GM06990 (cell line): ENCODE measurements at places on chromosomes 5 and 9.

GRCh38 chr9:82038897-82039296 is 50.3 kb downstream of the SPATA31D1 start:
- DNase-seq, result no peak

DNA sequence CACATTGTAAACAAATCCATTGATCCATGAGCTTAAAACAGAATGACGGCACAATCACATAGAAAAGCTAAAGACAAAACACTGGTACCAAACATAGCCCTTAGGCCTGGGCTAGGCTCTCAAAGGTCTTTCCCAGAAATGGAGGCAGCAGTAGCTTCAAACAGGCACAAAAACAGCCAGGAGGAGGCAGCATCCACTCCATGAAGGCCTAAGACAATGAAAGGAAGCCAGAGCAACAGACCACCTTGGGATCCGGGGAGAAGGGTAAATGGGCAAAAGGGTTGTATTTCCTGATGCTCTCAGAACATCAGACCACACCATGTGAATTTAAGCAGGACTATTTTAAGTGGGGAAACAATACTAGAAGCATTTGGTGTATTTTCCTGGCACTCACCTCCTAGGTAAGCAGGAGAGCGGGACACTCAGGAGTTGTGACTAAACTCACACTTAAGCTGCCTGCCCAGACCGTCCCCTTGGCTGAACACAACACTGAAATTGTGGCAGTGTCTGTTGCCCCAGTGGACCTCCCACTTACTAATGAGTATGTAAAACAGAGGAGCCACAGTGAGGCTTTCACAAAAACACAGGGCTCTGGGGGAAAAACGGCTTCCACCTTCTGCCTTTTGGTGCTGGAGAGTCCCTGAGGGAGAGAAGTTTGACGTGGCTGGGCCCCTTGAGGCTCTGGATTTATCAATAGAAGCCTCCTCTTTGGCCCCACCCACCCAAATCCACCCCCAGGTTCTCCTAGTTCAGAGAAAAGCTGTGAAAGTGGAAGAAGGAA is 11.9 kb downstream of the GNPDA1 start:
- DNase-seq, result no peak

DNA sequence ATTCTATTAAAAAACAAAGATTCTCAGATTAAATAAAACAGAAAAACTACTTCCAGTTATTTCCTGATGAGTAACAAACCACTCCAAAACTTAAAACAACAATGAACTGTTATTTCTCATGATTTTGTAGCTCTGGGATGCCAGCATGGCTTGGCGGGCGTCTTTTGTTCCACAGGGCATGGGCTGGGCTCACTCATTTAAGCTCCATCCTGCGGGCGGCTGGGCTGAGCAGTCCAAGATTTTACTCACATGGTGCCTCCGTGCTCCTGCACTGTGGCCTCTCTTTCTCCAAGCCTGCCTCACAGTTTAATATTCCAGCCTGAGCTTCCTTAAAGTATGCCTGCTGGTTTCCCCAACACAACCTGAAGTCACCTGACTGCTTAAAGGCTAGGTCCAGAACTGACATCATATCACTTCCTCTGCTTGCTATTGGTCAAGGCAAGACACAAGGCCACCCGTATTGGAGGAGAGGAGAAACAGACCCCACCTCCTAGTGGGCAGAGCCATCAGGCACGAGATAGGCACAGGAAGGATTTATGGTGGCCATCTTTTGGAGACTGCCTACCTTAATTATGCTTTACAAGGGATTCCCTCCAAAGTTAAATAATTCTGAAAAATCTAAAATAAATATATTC is 41.6 kb upstream of the ZBTB43 start:
- DNase-seq, result no peak

DNA sequence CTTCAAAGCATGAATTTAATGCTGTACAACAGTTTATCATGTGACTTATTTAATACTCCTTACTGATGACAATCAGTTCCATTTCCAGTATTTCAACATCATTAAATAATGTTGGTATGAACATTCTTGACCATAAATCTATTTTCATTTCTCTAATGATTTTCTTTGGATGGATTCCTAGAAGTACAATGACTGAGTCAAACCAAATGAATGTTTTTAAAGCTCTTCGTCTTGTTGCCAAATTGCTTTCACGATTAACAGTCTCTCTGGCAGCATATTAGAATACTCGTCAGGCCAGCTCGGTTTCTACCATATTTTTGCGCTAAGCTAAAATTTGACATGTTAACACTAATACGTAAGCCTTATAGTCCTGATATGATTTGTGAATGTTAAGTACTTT is 197.0 kb downstream of the TRPM3 start:
- no peak for DNase-seq

GRCh38 chr5:179825655-179826182 is 5.0 kb downstream of the SQSTM1 start:
- DNase-seq, result no peak

DNA sequence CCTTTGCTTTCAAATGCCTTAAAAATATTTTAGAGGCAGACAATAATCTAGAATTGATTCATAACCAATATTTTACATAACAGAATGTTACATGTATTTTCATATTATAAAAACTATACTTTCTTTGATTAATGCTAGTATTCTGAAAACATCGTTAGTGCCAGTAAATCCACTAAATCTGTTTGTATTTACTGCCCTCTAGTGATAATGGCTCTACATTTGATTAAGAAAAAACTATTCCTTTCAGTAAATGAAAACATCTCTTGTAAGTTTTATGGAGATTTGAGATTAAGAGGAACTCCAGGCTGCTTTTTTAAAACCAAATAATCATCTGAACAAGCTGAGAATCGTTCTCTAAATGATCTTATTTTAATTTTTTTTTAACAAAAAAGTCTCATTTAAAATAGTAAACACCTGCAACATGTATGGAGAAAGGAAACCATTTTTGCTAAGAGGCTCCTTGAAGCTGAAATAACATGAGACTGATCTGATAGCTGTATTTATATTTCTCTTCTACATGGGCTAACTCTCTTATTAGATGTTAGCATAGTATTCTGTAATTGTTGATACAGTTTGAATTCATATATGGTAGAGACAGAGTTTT is 424.7 kb downstream of the RAB3C start:
- no peak for DNase-seq

GRCh38 chr9:126327714-126328185 is 1.1 kb downstream of the MVB12B start:
- DNase-seq, result no peak

DNA sequence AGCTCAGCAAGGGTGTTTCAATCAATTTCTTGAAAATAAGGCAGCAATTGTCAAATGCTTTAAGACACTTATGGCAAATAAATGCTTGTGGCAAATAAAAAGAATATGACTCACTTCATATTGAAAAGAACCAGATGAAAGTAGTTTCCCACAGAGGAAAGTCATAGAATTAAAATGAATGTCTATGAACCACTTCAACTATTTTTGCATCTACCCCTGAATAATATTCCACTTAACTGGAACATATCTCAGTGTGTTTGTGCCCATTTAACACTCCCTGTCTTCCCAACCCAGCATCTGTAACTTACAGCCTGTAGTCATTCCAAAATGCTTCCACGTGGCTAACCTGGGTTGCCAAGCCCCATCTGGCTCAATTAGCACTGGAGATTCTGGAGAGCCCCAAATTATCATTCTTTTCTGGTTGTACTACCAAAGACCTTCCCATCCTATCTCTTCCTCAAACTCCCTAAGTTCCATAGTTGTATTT is 84.7 kb downstream of the FEM1C start:
- no peak for DNase-seq

- DNase-seq, result no peak
Observed at GRCh38 chr9:132645711-132646110, 24.1 kb downstream of the DDX31 start.

- DNase-seq, result no peak
Observed at GRCh38 chr5:153672347-153673090, 182.0 kb downstream of the GRIA1 start.

- DNase-seq, result no peak
Observed at GRCh38 chr5:57692582-57693487, 210.2 kb upstream of the ACTBL2 start.

DNA sequence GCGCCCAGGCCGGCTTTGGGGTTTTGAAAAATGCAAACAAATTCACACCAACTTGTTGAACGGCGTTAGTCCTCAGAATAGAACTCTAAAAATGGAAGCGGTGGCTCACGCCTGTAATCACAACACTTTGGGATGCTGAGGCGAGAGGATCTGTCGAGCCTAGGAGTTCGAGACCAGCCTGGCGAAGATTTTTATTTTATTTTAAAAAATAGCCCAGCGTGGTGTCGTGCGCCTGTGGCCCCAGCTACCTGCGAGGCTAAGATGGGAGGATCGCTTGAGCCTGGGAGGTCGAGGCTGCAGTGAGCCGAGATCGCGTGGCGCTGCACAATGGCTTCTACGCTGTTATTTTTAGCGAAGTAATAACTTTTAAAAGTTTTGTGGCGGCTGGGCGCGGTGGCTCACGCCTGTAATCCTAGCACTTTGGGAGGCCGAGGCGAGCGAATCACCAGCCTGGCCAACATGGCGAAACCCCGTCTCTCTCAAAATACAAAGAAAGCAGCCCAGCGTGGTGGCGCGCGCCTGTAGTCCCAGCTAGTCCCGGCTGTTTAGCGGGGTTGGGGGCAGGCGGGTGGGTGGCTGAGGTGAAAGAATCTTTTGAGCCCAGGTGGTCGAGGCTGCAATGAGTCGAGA is 694 bp upstream of the PLIN2 start:
- peak; percentile 64 for DNase-seq

DNA sequence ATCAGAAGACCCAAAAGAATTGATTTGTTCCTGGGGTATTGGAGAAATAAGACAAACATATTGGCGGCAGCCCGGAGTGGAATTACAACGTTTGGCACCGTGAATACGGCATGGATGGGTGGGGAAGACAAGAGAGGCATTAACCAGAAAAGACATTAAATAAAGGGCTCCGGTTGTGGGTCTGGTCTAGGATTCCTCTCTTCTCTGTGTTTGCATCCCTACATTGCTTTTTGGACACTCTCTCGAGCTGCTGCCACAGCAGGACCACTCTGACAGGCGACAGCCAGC is 138.7 kb upstream of the PALM2AKAP2 start:
- no peak for DNase-seq
